Left lobe of liver (tissue), 2 donors: ENCODE measurements at places on chromosomes 13 and 19.

DNA sequence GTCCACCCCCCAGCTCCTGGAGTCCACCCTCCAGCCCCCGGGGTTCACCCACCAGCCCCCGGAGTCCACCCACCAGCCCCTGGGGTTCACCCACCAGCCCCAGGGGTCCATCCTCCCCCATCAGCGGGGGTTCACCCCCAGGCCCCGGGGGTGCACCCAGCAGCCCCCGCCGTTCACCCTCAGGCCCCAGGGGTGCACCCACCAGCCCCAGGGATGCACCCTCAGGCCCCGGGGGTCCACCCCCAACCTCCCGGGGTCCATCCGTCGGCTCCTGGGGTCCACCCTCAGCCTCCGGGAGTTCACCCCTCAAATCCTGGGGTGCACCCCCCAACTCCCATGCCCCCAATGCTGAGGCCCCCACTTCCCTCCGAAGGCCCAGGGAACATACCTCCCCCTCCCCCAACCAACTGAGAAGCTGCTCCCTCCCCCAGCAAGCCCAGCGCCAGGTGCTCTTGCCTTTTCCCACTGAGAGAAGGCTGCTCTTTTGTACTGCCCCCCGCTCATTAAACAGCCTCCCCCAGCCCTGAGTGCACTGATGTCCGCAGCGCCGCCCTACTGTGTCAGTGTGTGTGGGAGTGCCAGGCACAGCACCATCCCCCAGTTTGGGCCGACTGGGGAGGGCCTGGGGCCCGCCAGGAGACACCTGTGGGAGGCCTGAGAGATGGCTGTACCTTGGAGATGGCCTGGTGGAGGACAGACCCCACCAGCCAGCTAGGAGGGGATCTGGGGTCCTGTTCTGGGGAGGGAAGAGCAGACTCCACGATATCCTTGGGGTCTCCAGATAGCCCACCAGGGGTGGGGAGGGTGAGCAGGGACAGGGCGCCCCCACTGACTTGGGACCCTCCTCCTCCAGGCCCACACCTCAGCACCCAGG lies 750 bp upstream of the AMH start:
- DNase-seq: no peak

DNA sequence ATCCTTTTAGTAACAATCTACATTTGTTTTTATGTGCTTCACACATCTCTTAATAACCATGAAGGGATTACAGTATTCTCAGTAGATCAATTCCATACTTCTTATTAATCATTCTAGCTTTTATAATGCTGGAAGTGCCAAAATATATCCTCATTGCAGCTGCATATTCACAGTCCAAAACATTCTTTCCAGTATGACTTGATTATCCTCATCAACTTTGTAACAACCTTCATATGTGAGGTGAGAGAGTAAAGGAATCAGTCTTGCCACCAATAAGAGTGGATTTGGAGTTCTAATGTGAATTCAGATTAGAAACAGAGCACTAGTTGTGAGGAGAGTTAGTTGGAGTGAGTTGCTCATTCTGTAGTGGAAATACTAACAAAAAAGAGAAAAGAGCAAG lies 208.0 kb upstream of the SPRY2 start:
- DNase-seq: no peak

- no peak for DNase-seq
Observed at GRCh38 chr19:7942981-7943443, 454 bp downstream of the TIMM44 start.

- DNase-seq: no peak
Observed at GRCh38 chr19:30333291-30334065, 38.7 kb upstream of the ZNF536 start.

GRCh38 chr19:6861683-6862286 lies 25.6 kb upstream of the ADGRE1 start:
- DNase-seq: no peak

GRCh38 chr13:42211704-42212464 lies 60.1 kb upstream of the AKAP11 start:
- no peak for DNase-seq
